CD4-positive, alpha-beta T cell treated with Interleukin-6 at 100 ng/mL for 8 hours (primary cell): ENCODE measurements at places on chromosomes 1 and 21.

- no peak for DNase-seq
These were observed 33.1 kb upstream of the CEP350 start for GRCh38 chr1:179921472-179921871.

DNA sequence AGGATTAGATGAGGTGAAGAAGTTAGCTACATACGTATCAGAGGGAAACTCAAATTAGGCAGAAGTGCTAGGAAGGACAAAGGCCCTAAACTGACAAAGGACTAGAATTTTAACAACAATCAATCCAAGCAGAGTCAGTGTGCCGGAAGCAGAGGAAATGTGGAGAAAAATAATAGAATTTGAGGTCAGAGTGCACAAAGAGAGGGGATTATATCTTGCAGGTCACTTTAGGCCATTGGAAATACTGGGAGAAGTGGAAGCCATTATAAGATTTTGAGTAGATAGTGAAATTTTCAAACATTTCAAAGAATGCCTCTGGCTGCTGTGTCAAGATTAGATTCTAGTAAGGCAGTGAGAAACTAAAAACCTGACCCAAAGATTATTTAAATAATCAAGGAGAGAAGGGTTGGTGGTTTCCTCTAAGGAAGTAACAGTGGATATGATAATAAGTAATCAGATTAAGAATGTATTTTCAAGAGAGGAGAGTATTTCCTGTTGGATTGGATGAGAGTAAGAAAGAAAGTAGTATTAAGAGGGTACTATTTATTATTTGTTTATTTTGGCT lies 889.2 kb upstream of the NCAM2 start:
- no peak for DNase-seq

- no peak for DNase-seq
These were observed 831 bp downstream of the TIPRL start for GRCh38 chr1:168179438-168180147.

DNA sequence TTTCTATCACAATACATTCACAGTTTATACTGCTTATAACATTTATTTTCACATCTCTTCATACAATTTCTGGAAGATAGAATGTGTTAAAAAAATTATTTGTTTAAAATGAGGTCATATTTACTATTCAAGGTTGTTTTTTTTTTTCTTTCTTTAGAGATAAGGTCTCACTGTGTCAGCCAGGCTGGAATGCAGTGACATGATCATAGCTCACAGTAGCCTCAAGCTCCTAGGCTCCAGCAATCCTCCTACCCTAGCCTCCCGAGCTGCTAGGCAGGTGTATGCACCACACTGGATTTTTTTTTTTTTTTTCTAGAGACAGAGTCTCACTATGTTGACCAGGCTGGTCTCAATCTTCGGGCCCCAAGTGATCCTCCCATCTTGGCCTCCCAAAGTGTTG lies 19.0 kb upstream of the RNF11 start:
- DNase-seq, result no peak

DNA sequence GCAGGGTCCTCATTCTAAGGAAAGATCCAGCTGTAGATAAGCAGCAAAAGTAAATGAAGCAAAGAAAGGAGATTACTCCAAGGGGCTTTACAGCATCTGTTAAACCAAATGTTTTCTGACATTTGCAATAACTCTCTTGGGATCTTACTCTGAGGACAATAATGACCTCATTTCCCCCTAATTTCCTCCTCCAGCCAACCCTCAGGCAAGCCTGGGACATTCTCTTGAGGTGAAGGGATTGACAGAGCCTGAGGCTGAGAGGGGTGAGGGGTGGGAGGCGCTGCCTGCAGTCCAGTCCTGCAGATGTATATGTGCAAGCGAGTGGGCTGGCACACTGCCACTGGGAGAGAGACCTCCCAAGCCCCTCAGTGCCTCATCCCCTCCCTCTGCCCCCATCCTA lies 40.5 kb upstream of the NEK2 start:
- DNase-seq, result no peak

- DNase-seq, result no peak
These were observed 18.3 kb downstream of the S100A11 start for GRCh38 chr1:152018537-152018936.

GRCh38 chr1:10815858-10816195 lies 19.4 kb upstream of the CASZ1 start:
- DNase-seq, result no peak

GRCh38 chr1:46477153-46477929 lies 12.3 kb upstream of the DMBX1 start:
- peak; percentile 62 for DNase-seq

GRCh38 chr1:214902636-214903320 lies 179.8 kb upstream of the KCNK2 start:
- no peak for DNase-seq

DNA sequence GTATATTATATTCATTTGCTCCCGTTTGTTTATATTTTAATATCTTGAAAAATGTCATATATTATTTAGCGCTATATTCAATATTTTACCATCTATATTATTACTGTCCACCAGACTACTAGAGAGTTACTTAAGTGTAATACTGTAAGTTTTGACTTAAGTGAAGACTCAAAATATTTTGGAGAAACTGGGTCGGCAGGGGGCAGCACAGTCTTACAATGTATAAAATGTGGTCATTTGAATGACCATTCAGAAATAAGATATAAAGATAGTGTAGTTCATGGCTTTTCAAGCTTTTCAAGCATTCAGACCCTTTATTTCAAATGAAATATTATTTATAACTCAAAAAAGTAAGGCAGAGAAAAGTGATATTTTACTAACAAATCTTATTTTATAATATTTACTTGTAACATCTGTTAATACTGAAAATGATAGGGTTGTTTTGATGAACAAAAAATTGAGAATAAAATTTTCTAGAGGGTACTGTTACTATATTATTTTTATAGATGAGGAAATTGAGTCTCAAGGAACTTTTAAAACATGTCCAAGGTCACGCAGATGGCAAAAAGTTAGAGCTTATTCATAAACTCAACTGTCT lies 89.0 kb upstream of the SERTAD4 start:
- no peak for DNase-seq

- DNase-seq, result no peak
These were observed 81.6 kb downstream of the PDE9A start for GRCh38 chr21:42735061-42735460.

- no peak for DNase-seq
These were observed 463 bp downstream of the PRPF3 start for GRCh38 chr1:150321826-150322166.

DNA sequence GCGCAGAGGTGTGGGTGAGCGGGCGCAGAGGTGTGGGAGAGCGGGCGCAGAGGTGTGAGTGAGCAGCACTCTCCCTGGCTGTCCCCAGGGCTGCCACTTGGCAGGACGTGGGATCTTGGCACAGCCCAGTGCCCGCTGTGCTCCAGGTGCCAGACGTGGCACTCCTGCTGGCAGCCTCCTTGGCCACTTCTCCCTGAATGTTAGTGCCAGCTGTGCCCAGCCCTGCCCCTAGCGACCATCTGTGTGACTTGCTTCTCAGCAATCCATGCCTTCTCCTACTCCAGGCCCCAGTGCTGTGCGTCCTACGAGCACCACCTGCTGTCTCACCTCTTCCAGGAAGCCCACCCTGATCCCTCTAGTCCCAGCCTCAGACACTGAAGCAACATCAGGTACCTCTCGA lies 30.5 kb downstream of the KRTAP10-1 start:
- DNase-seq, result no peak

DNA sequence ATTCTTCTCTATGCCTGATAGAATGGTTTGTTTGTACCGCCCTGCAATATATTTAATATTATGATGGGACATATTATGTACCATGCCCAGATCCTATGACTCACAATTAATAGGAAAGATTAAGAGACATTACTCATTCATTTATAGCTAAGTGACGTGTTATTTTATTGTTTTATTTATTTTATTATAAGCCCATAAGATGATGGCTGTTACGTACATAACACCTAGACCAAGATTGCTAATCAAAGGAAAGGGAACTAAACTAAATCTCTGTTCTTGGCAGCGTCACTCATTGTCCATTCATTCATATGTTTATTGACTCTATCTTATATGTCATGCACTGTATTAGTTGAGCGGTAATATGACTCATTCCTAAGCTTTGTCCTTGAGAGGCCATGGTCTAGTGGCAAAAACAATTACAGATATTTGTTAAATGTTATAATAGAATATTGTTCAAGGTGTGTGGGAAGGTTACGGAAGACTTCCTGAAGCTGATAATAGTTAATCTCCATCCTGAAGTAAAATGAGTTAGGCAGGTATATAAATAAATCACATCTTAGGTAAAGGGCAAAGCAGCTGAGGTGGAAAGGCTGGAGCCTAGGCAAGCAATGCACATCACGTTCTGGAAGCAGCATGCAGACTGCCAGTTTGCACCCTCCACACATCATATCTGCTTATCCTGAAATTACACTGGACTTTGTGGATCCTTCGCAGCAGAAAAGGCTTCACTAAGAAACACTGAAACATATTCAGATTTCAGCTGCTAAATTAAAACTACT lies 16.6 kb upstream of the CD55 start:
- no peak for DNase-seq

DNA sequence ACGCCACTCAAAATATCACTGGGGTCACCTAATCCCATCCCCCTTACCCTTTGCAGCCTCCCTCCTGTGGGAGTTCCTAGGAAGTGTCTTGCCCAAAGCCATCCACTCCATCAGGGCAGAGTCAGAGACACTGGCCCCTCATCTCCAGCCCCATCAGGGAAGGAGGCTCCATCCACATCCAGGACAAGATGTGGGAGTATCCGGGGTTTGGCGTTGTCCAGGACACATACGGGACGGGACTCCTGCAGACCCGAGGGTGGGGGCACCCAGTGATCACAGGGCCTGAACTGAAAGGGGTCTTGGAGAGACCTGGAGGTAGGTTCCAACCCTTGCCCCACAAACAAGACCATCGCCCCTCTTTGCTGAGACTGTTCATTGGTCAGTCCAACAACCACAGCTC lies 348.2 kb downstream of the MATN1 start:
- no peak for DNase-seq

DNA sequence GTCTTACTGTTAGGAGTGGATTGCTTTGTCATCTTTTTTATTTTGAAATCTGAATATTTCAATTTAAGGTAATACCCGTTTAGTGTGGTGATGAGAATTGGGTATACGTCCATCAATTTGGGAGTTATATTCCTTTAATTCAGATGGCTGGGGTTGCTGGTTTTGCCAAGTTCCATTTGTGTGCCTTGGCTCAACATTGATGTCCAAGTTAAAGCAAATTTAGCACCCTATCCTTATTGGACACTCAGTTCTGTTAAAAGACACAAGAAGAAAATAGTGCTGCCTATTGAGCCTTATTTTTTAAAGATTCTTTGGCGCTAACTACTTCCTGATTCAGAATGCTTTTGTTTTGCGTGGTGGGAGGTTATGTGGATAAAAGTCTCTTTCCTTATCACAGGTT lies 40.6 kb downstream of the CAMTA1 start:
- DNase-seq, result no peak

GRCh38 chr1:161206411-161207140 lies 4.4 kb downstream of the NDUFS2 start:
- no peak for DNase-seq

- no peak for DNase-seq
These were observed 19.1 kb downstream of the MARCKSL1 start for GRCh38 chr1:32316903-32317277.

- no peak for DNase-seq
These were observed 1539.6 kb downstream of the BRINP3 start for GRCh38 chr1:188937965-188938551.

DNA sequence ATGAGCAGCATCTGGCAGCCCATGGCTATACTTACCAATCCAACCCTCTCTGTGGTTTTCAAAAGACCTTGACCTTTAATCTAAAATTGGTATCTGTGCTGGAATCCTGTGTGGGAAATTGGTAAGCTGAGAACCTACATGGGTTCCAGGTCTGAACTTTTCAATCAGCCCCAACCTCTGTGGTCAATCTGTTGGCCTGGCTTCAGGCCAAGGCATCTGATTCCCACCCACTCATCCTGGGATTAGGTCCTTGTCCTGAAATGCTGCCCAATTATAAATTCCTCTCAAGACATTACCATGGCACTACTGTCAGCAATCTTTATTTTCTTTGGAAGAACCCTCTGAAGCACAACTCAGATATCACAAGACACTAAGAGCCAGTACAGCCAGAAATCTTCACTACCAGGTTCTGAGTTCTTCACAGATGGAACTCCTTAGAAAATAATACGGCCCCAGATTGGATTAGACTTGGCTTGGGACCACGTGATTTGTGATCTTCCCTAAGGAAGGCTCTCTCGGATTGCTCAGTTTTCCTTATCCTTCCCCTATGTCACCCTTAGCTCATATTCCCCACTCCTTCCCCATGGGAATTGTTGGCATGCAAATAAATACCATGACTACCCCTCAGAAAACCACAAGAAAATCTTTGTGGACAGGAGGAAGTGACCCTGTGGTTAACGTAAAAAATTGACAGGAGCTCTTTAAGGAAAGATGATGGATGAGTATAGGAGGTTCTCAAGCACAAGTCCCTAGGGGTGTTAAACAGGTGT lies 207.9 kb upstream of the ST6GALNAC5 start:
- DNase-seq, result no peak

GRCh38 chr1:192943108-192943507 lies 116.1 kb downstream of the UCHL5 start:
- DNase-seq, result no peak

GRCh38 chr1:110345480-110345879 lies 6.3 kb downstream of the RBM15 start:
- DNase-seq, result no peak

DNA sequence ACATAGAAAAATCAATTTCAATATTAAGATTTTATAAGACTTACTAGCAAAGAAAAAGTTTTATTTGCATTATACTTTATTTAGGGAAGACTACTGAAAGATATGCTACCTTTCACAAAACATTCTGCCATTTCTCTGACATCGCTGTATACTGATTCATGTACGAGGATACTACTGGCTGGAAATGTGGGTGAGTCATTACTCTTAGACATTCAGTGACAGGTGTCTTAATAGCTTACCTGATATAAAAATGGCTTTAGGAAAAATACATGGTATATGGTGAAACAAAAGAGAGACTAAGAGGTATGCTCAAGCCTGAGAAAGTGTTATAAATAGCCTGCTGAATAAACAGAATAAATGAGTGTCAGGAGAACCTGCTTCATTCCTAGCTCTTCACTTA lies 73.0 kb upstream of the EXO1 start:
- no peak for DNase-seq

- no peak for DNase-seq
These were observed 8.3 kb upstream of the PLEKHO1 start for GRCh38 chr1:150141452-150141851.

GRCh38 chr1:208349694-208350330 lies 105.6 kb upstream of the PLXNA2 start:
- DNase-seq, result no peak
